ENCODE measurements at places on chromosomes 4 and X.
A peak's percentile ranks its signal among the peaks of the same experiment; 100 is the strongest.

DNA sequence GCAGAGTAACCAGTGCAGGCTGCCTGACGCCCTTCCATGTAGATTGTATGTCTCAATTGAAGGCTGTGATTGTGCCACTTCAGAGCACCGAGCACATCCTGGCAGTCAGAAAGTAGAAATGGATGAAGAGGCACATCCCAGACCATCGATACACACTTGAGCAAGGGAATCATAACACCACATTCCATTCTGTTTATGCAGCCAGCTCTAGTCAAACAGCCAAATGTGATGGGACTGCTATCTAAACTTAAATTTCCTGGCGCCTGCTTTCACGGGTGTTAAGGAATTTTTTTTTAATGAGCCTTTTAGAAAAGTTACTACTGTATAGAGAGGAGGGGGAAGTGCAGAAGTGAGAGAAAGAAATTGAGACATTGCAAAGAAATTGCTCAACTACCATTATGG lies 84.4 kb downstream of the PPARGC1A start:
- DNase-seq, result no peak

- peak; percentile 94 for DNase-seq
Measured at GRCh38 chr4:118352843-118353533, at the start of gene PRSS12. TSS of gene PRSS12 (minus strand) at chr4:118353003. CDS start at chr4:118352720, 283 bp downstream.

DNA sequence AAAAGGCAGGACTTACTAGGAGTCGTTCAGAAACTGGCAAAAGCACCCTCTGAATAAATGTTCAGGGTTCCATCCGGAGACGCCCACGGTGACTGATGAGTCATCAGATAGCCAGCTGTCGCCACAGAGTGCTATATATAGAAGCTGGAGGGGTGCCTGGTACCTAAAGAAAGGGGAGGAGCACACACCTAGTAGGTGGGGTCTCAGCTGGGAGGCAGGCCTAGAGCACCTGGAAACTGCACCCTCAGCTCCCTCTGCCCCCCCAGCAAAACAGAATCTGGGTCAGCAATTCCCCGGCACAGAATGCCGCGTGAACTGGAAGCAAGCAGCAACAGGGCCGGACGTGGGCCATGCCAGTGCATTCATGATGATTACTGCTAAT lies 242.0 kb downstream of the BCOR start:
- DNase-seq, result no peak

GRCh38 chr4:95084584-95084983 lies 326.8 kb downstream of the BMPR1B start:
- DNase-seq, result no peak

- DNase-seq, result peak; percentile 91
Measured at GRCh38 chr4:110631584-110632505, 9.0 kb upstream of the PITX2 start.

DNA sequence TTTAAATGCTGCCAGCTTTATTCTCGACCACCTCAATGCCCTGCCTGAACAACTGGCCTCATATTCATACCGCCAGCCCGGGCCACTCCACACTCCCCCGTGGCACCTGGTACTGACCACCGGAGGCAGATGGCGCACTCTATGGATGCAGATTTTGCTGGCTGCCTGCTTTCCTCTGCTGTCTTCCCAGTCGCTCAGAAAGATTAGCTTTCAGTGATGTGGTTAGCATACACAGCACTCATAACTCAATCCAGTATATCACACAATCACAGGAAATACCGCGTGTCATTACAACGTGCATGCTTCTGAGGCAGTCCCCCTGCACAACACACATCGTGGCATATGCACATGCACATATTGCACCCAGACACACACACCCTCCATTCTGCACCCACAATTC lies 147.2 kb upstream of the BCOR start:
- DNase-seq, result no peak

DNA sequence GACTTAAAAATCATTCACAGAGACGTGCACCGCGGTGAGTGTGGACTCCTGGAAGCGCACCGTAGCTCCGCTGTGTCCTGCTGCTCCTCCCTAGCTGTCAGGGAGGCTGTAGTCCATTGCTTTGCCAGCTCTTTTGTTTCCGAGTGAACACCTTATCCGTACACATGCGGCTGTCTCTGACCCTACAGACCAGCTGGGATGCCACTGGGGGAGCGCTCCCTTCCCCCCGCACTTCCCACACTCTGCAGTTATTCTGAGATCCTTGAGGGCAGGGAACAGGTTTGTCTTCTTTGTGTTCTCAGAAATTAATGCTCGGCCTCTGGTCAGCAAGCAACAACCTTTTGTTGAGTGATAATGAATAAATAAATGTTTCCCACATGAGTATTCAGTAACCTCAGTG lies 33.7 kb upstream of the MSANTD1 start:
- DNase-seq, result no peak

DNA sequence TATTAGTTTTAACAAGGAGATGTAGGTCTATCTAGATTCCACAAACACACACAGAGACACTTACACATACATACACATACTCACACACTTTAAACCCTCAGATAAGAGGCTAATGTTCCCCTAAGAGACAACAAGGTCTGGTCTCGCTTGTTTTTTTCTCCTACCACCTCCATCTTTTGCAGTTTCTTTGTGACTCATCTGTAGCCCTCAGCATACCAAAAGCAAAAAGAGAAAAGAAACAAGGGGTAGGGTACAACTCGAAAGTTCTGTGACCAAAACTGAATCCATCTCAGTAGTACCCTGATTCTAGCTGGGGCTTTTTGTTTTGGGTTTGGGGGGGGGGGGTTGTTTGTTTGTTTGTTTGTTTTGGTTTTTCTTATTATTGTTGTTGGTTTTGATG lies 12.2 kb upstream of the EXOSC9 start:
- no peak for DNase-seq

DNA sequence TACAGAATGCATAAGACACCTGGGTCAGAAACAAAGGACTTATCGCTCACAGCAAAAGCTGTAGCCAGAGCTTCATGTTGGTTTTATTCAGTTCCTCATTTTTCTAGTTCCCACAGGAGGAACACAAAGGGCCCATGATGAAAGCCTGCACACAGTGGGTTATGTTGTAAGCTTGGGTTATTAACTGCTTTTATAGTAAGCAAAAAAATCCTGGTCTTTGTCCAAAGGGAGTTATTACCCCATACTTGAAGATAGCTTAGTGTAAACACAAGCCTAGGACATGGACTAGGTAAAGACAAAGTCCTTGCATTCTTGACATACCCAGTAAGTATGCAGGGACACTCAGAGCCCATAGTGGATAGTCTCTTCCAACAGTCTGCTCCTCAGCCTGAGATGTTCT lies 11.7 kb downstream of the BBS12 start:
- no peak for DNase-seq

GRCh38 chrX:101658661-101659491 lies 774 bp downstream of the ARMCX2 start:
- no peak for DNase-seq

- DNase-seq, result no peak
Measured at GRCh38 chr4:32172761-32173160, 1452.6 kb downstream of the PCDH7 start.

DNA sequence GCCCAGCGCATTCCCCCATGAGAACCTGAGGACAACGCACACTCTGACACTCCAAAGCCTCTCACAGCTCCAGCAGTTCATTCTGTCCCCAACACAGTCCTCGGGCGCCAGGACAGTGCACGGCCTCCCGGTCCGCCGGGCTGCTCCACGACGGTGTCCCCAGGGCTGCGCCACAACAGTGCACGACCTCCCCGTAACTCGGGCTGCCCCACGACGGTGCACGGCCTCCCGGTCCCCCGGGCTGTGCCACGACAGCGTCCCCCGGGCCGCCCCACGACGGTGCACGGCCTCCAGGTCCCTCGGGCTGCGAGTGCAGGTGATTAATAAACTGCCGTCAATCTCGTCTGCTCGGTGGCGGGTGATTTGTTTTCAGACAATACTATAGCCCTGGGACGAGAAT lies 585.1 kb upstream of the FRG1 start:
- DNase-seq, result no peak

- DNase-seq, result peak; percentile 72
Measured at GRCh38 chr4:76546759-76547742, 112.0 kb downstream of the SHROOM3 start.

DNA sequence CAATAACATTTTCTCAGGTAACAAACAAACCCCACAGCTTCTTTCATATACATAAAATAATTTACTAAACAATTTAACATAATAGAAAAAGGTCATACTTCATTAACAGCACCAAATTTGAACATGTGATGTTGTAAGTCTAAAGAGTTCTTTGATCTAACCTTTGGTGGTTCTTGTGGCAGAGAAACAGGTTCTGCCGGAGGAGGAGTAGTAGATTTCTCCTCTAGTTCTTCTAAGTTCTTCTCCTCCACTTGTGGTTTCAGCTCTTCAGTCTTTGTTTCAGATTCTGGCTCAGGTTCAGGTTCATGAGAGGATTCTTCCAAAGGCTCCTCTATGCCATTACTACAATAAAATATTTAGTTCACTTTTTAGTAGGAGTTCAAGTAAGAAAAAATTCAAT lies 18.3 kb downstream of the G3BP2 start:
- no peak for DNase-seq
